ENCODE measurements at places on chromosomes 7 and 10.

- H3K4me3 ChIP-seq = no peak overlapping the region
- DNase-seq = no peak
- peaks cover 73% of the 10 kb centered on the region for H3K36me3 ChIP-seq
- no peaks in the 10 kb centered on the region for H3K27me3 ChIP-seq
- peaks cover 3% of the 10 kb centered on the region for H3K4me1 ChIP-seq
These were observed 28.4 kb downstream of the ITGB1 start for GRCh38 chr10:32929634-32930033.

- no peaks in the 10 kb centered on the region for H3K4me1 ChIP-seq
- no peaks in the 10 kb centered on the region for H3K36me3 ChIP-seq
- H3K27me3 ChIP-seq = no peaks in the 10 kb centered on the region
These were observed 604.9 kb downstream of the LRMDA start for GRCh38 chr10:76036111-76036940.

DNA sequence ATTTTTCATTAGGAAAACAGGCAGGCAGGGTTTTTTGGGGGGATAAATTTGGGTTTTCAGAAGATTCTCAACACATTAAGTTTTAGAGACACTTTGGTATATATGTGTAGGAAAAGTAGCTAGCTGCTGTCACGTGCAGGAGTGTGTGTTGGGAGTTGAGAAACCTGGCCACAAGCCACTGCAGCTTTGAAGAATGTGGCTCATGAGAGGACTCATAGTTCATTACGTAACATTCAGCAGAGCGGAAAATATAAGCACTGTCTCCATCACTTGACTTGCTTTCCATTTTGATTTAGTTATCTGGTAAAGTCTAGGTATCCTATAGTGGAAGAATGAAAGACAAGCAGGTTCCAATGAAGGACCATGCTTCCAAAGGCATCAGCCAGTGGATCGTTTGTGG is 31.2 kb downstream of the SMNDC1 start:
- H3K27ac ChIP-seq = no peak overlapping the region
- no peaks in the 10 kb centered on the region for H3K4me1 ChIP-seq
- no peaks in the 10 kb centered on the region for H3K36me3 ChIP-seq

- H3K27me3 ChIP-seq = no peaks in the 10 kb centered on the region
- H3K4me1 ChIP-seq = no peaks in the 10 kb centered on the region
- no peak overlapping the region for H3K27ac ChIP-seq
- H3K36me3 ChIP-seq = no peaks in the 10 kb centered on the region
These were observed 13.9 kb downstream of the DNAJC1 start for GRCh38 chr10:21989453-21990154.

DNA sequence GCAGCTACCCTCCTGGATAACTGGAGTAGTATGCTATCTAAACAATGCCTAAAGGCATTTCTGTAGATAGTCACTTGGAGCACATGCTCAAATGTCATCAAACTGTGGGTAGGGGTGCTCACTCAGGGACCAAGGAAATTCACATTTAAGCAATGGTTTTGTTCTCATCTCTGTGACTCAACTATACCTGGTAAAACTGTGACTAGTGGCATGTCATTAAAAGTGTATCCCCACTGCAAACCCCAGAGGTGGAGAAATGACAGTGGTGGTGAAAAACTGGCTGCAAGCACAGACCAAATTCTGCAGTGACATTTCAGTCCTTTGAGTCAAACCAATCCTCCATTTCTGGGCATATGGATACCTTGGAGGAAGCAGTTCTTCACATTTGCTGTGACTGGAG is 134.2 kb upstream of the EFCAB10 start:
- no peak overlapping the region for H3K27ac ChIP-seq
- H3K4me3 ChIP-seq = no peak overlapping the region
- H3K36me3 ChIP-seq = no peaks in the 10 kb centered on the region
- H3K4me1 ChIP-seq = no peaks in the 10 kb centered on the region
- DNase-seq = no peak

DNA sequence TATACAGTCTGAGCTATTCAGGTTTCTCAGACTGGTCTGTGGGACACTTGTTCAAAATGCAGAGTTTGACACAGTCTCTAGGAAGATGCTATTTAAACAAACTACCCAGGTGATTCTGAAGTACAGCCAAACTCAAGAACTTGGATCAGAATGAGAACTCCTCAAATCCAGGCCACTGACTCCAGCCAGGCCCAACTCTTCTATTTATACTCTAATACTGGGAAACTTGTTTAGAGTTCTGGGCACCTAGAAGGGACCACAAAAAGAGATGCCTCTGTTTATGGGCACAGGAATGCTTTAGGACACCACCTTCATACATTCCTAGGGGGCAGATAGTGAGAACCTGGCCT is 40.1 kb upstream of the ADD3 start:
- H3K4me3 ChIP-seq = no peak overlapping the region
- H3K27ac ChIP-seq = no peak overlapping the region
- DNase-seq = no peak
- no peaks in the 10 kb centered on the region for H3K27me3 ChIP-seq
- no peaks in the 10 kb centered on the region for H3K36me3 ChIP-seq

Data from natural killer cell (primary cell).